ENCODE measurements at places on chromosomes 12 and 14.

GRCh38 chr12:1220127-1221092, 229.4 kb downstream of the ERC1 start:
- no peak for DNase-seq

DNA sequence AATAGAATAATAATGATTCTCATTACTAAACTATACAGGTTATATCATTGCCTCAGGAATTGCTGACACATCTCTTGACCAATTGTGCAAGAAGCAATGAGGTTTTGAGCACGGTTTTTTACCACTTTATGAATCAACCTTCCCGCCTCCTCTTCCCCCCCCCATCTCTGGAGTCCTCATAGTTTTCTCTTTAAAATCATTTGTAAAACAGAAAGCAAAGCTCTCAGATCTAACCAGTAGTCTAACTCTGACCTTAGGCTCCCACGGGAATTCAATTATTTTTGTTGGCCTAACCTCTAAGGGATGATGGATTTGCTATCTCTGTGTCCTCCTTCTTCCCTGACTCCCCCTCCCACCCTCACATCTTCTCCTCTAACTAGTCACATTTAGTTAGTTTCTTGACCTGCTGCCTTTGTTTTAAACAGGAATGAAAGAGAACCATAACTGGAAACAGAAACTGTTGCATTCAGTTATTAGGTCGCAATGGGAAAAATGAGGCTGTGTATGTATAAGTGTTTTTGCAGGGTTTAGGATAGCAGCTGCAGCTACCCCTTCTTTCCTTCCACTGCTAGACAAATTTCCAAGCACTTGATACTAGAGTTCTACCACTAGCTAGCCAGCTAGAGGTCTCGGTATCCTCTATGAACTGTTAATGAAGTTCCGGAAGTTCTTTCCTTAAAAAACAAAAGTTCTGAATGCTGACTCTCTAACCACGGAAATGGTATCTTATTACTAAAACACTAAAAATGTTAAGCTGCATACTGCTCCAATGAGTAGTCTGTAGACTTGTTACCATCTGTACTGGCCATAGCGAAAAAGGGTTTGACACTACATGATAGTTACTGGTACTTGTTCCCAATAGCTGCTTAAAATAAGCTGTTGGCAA, 65.4 kb downstream of the TAOK3 start:
- peak; percentile 1 for DNase-seq

DNA sequence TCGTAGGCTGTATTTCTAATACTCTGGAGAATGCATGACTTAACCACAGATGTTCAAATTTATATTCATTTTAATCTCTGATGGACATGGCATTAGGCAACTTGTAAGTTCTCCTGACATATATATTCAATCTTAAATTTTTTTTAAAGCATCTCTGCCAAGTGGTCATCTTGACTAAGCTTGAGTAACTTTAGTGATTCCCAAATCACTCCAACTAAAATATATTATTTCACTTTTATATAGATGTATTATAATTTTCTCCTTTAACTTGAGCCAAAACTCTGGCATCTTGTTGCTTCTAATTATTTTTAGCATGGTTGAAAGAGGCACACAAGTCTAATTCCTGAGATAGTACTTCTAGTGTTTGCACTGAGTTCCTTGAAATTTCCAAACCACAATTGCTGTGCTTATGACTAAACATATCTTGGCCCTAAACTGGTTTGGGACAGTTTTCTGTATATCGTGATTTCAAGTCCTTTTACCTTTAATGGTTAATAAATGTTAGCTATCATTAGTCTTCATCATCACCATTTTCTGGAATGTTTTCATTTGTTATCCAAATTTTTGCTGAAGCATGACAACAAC, 8.4 kb downstream of the LRFN5 start:
- DNase-seq = no peak

GRCh38 chr12:62604871-62605270, 138.2 kb downstream of the MON2 start:
- no peak for DNase-seq

- DNase-seq = no peak
Observed at GRCh38 chr12:101706403-101706802, 9.0 kb downstream of the CHPT1 start.

DNA sequence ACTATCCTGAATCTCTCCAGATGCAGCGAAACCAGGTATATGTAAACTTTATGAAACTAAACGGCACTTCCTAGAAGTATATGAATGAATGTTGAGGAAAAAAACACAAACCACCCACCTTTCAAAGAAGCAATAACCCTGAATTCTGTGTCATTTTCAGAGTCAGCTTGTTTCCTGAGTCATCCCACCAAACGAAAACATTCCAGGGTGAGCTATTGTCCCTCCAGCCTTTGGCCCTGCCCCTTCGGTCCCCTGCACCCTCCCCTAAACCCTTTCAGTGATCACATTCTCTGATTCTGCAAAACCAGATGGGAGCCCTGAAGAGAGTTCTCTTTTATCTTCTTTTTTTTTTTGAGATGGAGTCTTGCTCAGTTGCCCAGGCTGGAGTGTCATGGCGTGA, 202.6 kb upstream of the ALG10B start:
- no peak for DNase-seq

- DNase-seq = no peak
Observed at GRCh38 chr14:106222311-106222710, 695.9 kb downstream of the TMEM121 start.

GRCh38 chr12:15033641-15034040, 60.8 kb downstream of the PDE6H start:
- no peak for DNase-seq

DNA sequence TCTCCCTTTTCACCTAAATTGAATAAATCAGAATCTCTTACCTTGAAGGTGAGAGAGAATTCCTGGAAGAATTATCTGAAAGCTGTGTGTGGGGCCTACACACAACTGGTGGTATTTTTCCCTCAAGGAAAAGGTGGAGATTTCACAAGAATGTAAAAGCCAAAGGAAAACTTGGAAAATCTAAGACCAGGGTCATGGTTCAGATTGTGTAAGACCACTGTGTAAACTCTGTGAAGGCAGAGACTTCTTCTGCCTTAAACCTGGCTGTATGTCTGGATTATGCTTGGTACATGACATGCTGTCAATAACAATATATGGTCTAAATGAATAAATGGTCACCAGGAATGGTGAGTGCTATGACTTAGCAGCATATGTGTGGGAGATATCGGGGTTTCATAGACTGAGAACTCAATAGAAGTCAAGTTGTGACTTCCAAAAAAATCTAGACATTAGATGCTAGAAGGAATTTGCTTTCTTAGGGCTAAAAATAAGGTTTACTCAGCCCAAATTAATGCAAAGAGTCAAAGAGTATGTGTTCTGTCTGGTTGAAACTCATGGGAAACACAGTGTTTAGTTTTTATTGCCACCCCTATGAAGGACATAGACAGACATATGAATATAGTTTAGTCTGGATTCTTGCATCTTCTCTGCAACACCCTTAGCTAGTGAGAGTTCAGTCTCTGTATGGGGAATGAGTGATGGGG, 163.7 kb downstream of the SNAPC1 start:
- no peak for DNase-seq

- DNase-seq = no peak
Observed at GRCh38 chr14:52422650-52423356, 108.7 kb downstream of the PTGER2 start.

GRCh38 chr14:55316564-55316963, 45.3 kb downstream of the FBXO34 start:
- no peak for DNase-seq

- DNase-seq = no peak
Observed at GRCh38 chr14:67673451-67673850, 981 bp downstream of the VTI1B start.

- DNase-seq = peak; percentile 58
Observed at GRCh38 chr12:51341251-51342007, 5.0 kb downstream of the CELA1 start.

DNA sequence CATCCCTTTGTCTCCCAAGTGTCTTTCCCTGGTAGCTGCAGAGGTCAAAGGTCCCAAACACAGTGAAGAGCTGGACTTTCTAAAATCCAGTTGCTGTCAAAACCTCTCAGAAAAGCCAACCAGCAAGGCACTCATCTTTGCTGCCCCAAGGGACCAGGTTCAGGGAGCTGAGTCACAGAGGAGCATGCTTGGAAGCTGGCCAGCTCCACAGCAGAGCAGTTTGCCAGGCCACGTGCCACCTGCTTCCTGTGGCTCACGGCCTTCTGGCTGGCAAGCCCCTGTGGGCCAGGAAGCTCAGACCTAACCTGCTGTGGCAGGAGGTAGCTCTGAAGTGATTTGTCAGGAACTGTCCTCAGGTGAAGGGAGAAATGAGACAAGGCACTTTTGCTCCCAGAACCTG, 3.6 kb downstream of the ISCU start:
- peak; percentile 45 for DNase-seq

Data from activated gamma-delta T cell treated with anti-CD3 and anti-CD28 coated beads, Interleukin-2, amount 50 U/mL, for 16 hours (primary cell).